Activated CD8-positive, alpha-beta memory T cell treated with anti-CD3 and anti-CD28 coated beads for 4 hours (primary cell): ENCODE measurements at places on chromosomes 5 and 9.

- DNase-seq, result no peak
Observed at GRCh38 chr5:85951707-85952210, 666.0 kb upstream of the COX7C start.

GRCh38 chr5:16759147-16759773, 142.5 kb upstream of the RETREG1 start:
- no peak for DNase-seq

GRCh38 chr9:105243015-105243686, 1.3 kb upstream of the SLC44A1 start:
- no peak for DNase-seq

GRCh38 chr5:171600741-171601265, 181.4 kb downstream of the FGF18 start:
- DNase-seq, result no peak

DNA sequence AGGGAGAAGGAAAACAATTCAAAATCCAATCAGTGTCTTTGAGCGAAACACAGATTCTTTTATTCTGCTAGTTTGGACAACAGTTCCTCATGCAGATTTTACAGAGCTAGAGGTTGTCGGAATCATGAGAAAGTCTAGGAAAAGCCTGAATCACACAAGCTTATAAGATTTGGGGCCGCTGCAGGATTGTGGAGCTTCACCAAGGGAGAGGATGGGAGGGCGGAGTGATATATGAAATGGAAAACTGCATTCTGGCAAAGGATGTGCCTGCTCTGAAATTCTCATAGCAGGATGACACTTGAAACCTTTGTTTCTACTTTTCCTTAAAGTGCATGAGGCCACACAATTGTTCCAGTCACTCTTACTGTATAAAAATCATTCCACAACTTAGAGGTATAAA, 134.3 kb downstream of the OR2K2 start:
- no peak for DNase-seq

GRCh38 chr9:137745541-137745991, 126.8 kb downstream of the EHMT1 start:
- DNase-seq, result no peak

DNA sequence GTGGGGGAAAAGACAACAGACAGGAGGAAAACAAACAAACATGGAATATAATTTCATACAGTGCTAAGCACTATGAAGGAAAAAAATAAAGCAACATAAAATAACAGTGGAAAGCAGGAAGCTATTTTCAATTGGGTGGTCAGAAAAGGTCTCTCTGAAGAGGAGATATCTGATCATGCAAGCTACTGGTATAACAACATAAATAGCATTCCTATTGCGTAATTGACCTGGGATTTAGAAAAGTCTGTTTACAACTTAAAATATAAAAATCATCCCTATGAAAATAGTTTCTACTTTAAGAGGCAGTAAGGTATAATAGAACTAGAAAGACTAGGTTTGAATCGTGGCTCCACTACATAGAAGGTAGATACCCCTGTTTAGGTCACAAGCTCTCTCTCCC, 61.4 kb downstream of the FBXW11 start:
- DNase-seq, result no peak

DNA sequence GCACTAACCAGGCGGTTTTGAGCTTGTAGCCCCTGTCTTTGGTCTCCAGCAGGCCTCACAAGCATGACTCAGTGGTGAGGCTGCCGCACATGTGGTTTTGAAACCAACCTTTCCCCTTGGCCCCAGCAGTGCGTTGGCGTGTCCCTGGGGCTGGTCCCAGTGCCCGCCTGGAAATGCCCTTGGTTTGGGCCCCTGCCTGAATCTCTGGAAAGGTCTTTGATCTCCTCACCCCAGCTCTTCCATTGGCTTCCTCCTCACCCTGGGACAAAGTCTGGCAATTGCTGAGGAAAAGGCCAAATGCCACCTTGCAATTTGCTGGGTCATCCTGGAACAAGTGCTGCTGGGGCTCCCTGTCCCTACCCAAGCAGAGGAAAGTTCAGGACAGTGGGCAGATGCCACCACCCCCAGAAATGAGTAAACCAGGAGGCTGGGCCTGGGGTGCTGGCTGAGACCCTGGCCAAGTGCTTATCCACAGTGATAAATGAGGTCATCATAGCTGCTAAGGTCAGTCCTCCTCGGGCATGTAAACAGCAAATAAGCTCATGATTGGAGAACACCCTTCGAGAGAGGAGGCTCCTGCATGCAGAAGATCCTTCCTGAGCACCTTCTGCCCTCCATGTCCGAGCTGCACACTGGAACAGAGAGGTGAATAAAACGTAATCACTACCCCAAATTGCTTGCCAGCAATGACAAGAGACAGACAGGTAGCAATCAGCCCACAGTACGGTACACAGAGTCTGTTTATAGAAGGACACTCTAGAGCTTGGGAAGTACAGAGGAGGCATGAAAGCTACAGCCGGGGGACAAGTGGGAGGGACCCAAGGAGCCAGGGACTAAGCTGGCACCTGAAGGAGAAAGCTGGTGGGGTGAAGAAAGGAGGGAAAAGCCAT, 98.9 kb upstream of the CPEB4 start:
- no peak for DNase-seq

GRCh38 chr5:58071566-58071965, 388.3 kb downstream of the PLK2 start:
- DNase-seq, result no peak

- no peak for DNase-seq
Observed at GRCh38 chr9:29449306-29449705, 1876.0 kb upstream of the C9orf72 start.

GRCh38 chr5:1950708-1951103, 68.0 kb upstream of the IRX4 start:
- DNase-seq, result no peak

- no peak for DNase-seq
Observed at GRCh38 chr5:2005101-2006041, 122.6 kb upstream of the IRX4 start.

DNA sequence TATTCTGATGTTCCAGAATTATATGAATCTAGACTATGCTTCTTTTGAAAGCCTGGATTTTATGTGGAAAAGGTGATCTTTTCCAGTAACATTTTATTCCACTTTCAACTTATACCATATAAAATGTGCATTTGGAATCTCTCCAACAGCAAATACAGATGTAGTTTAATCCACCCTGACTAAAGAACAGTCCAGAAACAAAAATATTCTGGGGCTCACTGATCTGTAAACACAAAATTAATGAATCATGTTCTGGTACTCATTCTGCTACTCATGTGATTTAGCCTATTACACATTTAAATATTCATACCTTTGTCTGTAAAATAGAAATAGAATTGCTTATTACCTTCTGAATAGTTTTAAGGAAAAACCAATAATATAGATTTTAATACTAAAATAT, 125.8 kb downstream of the ARRDC3 start:
- no peak for DNase-seq

DNA sequence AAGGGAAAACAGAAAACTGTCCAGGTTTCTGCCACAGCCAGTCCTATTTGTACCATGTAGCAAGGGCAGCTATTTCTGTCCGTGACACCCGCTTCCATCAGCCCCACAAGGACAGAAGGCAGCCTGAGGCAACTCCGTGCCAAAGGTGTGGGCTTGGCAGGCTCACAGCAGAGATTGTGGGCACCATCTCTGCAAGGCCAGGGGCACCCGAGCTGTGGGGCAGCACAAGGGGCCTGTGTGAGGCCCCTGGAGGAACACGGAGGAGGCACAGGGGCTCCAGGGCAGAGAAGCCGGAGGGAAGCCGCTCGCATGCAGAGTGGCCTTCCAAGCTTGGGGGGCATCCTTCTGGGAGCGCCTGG, 43.5 kb downstream of the COL23A1 start:
- no peak for DNase-seq

DNA sequence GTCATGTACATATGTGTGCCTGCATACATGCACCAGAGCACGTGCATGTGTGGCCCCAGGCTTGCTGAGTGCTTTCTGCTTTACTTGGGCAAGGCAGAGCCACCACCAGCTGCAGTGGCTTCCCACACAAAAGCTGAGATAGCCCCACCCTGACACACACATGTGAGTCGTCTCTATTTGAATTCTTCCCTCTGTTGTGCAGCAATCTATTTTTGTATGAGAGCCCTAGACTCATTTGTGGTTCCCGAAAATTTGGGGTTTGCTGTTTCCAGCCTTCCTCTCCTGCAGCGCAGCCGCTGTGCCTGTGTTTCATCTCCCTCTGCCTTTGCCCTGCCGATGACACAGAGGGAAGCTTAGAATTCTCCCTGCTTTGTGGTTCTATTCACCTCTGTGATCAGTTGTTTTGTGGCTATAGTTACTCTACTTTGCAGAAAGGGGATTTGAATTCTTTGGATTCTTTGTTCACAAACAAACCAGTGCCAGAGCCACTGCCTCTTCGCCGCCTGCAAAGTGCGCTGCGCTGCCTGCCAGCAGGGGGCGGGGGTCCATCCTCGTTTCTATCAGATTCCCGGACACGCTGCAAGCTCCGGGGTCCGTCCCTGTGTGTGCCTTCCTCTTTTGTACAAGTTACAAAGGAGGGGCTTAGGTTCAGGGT, 95.8 kb upstream of the DAP start:
- no peak for DNase-seq

DNA sequence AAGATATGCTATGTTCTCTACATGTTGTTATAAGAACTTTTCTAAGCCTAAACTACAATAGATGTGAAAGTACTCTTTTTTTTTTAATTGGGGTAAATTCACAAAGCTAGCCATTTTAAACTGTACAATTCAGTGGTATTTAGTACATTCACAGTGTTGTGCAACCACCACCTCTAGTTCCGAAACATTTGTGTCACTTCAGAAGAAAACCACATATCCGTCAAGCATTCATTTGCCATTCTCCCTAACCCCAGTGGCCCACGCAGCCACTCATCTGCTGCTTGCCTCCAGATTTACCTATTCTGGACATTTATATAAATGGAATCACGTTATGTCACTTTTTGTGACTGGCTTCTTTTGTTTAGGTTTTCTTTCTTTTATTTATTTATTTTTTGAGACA, 43.1 kb downstream of the SPTAN1 start:
- DNase-seq, result no peak

GRCh38 chr9:21710548-21711191, 91.8 kb upstream of the MTAP start:
- DNase-seq, result no peak

- DNase-seq, result no peak
Observed at GRCh38 chr9:27489087-27489876, 34.8 kb upstream of the IFNK start.

GRCh38 chr9:97991818-97992217, 8.7 kb downstream of the ANP32B start:
- DNase-seq, result no peak

GRCh38 chr5:43065387-43065947, 25.3 kb upstream of the ANXA2R start:
- no peak for DNase-seq

DNA sequence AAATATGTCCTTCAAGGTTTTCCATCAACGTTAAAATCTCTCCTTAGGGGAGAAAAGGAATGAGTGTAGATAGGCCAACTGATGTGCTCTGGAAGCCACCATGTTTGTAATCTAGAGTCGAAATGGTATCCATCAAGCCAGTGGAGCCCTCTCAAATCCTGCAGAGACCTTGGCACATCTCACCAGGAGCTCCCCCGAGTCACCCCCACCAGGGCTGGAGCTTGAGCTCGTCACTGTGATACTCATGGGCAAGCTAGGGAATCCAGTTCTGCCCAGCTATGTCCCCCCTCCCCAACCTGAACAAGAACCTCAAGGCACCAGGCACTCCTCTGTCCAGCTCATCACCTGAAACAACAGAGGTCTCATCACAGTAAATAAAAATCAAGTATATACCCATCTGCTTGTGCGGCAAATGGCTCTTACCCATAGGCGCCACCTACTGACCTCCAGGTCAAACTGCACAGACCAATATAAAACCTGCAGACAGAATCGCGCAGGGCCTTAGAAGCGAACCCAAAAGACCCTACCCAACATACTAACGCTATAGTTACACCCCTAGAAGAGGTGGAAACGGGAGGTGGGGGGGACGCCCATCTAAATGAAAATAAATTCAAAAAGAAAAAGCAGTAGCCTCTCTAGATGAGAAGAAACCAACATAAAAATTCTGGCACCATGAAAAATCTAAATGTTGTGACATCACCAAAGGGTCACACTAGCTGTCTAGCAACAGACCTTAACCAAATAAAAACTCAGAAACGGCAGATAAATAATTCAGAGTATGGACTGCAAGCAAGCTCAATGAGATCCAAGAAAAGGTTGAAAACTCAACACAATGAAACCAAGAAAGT, 75.0 kb downstream of the TTC39B start:
- DNase-seq, result no peak

DNA sequence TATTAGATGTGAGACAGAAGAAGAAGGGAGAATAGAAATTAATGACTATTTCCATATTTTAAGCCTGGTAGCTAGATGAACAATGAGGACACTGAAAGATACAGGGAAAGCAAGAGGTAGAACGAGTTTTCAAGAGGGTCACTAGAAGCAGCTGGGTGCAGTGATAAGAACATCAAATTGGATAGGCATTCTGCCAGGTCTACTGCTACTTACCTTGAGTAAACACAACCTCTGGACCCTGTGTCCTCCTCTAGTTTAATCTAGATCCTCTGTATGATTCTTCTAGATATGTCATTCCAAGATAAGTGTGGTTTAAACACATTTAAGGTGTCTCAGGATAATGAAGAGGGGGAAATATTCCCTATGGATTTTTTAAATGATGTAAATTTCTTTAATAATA, 31.2 kb downstream of the OTP start:
- no peak for DNase-seq

DNA sequence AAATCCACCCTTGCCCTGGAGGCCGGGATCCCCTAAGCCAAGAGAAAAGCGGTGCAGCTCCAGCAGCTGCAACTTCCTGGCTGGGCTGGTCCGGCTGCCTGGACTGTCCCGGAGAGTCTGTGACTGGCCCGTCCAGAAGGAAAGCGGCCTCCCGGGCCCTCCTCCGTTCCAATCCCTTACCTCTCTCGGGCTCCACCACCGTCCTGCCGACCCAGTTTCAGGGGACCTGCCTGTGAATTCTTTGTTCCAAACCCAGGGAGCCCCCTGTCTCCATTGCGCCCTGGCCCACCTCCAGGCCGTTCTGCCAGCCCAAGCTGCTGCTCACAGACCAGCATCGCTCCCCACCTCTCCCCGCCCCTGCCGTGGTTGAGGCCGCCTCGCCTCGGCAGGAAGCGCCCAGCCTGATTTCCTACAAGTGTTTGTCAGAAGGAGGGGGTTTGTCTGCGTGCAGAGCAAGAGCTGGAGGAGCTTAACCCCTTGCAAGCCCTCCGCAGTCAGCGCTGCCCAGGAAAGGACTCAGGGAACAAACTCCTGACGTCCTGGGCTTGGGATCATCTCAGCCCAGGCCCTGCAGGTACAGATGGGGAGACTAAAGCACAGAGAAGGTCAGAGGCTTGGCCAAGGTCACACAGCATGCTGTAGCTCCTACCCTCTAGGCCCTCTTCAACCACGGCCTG, at the start of gene AKNA:
Gene AKNA, minus strand, starts transcription at position 303 of the 677 bp plus-strand sequence. CDS start 6,649 bp downstream, outside the sequence.
- peak; percentile 74 for DNase-seq

- DNase-seq, result no peak
Observed at GRCh38 chr9:108445431-108446071, 410.2 kb downstream of the ACTL7B start.

DNA sequence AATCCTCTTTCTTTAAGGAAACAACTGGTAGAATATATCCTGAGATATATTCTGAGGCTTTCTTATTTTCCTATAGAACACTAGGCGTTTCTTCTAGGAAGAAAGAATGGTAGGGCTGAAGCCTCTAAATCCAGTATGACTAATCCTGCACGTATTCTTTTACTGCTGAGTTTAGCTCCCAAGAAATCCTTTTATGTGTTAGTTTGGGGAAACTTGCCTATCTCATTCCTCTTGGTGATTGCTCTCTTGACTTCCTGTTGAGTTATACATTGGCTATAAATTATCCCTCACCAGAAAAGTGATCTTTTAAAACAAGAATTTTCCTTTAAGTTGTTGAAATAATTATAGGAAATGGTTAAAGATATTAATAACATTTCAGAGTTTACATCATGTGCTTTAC, 422.9 kb downstream of the TMEM161B start:
- DNase-seq, result no peak
